Hippocampal formation (tissue), 2 donors: ENCODE measurements at places on chromosomes 6 and 20.

DNA sequence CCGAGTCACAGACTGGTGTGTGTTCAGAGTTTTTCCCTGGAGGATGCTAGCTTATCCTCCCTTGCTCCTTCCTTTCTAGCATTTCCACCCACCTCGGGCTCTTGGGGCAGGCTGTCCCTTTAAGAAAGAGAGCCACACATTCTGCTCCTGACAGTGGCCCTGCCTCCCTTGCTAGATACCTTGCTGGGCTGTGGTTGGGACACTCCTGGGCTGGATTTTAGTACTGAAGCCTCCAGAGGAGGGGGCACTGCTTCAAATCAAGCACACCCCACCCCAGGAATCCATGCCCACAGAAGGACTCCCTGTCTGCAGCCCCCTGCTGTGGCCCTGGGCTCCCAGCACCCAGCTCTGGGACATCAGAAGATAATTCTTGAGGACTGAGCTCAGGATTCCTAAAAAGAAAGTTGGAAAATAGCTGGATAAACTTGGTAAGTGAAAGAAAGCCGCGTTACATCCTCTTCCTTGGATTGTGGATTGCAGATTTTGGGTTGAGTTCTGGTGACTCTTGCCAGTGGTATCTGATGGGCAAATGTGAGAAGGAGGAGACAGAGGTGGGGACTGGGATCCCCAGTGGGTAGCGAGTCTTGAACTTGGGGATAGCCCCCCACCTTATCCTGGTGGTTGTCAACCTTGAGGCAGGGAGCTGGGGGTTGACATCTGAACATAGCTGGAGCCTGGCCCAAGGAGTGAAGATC is 29.0 kb downstream of the DAAM2 start:
- no peak for DNase-seq

DNA sequence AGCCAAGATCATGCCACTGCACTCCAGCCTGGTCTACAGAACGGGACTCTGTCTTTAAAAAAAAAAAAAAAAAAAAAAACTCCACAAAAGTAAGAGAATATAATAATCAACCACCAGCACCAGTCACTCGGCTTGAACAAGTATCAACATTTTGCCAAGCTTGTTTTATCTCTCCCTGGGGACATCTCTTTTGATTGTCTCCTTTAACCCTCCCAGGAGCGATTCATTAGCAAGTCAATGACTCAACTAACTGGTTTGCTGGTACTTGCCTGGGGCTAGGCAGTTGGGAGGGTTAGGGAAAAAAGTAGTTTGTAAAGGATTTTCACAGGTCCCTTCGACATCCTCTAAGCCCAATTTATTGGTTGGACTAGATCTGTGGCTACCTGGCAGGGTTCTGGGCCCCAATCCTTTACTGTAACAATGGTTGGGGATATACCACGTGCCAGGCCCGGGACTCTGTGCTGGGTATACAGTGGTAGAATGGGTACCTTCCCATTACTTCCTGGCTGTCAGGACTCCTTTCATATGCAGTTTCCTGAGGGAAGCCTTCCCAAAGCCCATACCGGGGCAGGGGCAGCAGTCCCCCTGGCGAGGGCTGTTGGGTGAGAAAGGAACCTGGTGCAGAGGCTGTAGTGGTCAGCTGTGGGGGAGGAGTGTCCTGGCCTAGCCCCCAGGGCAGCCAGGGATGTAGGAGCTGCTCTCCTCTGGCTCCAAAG is 12.2 kb downstream of the TGIF2 start:
- DNase-seq, result no peak

GRCh38 chr20:44596876-44597275 is 14.5 kb downstream of the PKIG start:
- DNase-seq, result no peak

- no peak for DNase-seq
Measured at GRCh38 chr6:150290429-150290828, 78.4 kb upstream of the IYD start.

- DNase-seq, result no peak
Measured at GRCh38 chr6:155352811-155353210, 38.5 kb upstream of the TFB1M start.
